ENCODE measurements at places on chromosomes 6 and 20.

GRCh38 chr6:144029452-144029851 is 21.4 kb upstream of the PLAGL1 start:
- no peak for DNase-seq

DNA sequence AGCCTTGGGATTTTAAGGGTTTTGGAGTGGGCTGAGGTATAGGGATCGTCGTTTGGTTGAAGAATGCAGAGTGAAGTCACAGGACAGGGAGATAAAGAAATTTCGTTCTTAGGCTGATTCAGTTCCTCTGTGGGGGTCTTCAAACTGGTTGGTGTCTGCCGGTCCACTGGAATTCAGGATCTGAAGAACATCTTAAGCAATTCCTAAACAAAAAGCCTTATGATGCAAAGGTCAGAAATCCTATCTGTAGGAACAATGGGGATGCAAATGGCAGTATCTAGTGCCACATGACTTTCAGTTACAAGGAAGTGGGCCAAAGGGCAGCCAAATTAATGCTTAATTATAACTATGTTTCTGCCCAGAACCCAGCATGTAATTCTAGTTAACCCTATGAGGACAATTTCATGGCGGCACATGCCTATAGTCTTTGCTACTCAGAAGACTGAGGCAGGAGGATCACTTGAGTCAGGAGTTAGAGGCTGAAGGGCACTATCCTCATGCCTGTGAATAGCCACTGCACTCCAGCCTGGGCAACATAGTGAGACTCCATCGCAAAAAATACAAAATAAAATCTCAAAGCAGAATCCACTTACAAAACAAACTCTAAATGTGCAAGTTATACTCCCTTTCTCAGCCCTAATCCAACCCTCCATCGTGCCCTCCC is 4.6 kb upstream of the SLC2A10 start:
- no peak for DNase-seq

GRCh38 chr6:106473812-106474211 is 113.3 kb downstream of the CRYBG1 start:
- DNase-seq: no peak

DNA sequence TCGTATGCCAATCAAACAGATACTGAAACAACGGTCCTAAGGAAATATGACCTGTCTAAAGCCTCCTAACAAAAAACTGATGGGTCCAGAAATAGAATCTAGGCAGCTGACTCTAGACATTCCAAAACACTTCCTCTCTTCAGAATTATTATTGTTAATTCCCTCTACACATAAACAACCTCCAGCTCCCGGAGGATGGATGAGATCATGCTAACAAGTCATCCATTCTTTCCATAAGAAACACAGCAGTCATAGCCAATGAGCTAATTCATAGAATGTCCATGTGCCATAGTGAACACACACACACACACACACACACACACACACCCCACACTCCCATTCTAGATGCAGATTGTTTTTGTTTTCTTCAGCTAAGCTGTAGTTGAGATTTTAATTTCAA is 44.3 kb downstream of the HDGFL1 start:
- DNase-seq: no peak

- no peak for DNase-seq
These were observed 12.0 kb downstream of the LMBRD1 start for GRCh38 chr6:69784595-69785377.

GRCh38 chr20:16205507-16205906 is 367.7 kb downstream of the KIF16B start:
- DNase-seq: no peak

DNA sequence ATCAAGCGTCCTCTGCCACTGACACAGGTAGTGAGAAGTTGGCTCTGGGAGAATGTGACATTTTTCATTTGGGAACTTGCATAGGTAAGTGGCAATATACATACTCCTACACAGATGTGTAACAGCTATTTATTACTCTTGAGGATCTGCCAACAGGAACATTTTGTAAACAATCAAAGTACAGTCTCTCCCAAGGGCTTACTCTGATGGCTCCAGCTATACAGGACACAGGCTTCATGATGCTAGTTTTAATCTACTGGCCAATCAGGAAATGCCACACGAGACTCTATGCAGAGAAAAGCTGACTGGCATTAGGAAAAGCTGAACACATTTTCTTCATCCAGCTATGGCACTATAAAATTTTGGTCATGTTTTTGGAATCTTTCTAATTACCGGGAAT is 57.8 kb downstream of the POPDC3 start:
- DNase-seq: no peak

GRCh38 chr20:11539450-11539849 is 378.2 kb upstream of the BTBD3 start:
- no peak for DNase-seq

- DNase-seq: no peak
These were observed 6.9 kb downstream of the NELFCD start for GRCh38 chr20:58987790-58988564.

- DNase-seq: no peak
These were observed 33.3 kb downstream of the ZC3H12D start for GRCh38 chr6:149451376-149452036.

- no peak for DNase-seq
These were observed 24.6 kb downstream of the C6orf132 start for GRCh38 chr6:42117843-42118161.

GRCh38 chr6:8940356-8940755 is 505.0 kb upstream of the SLC35B3 start:
- no peak for DNase-seq

GRCh38 chr20:58700121-58700821 is 7.7 kb downstream of the NPEPL1 start:
- DNase-seq: no peak

DNA sequence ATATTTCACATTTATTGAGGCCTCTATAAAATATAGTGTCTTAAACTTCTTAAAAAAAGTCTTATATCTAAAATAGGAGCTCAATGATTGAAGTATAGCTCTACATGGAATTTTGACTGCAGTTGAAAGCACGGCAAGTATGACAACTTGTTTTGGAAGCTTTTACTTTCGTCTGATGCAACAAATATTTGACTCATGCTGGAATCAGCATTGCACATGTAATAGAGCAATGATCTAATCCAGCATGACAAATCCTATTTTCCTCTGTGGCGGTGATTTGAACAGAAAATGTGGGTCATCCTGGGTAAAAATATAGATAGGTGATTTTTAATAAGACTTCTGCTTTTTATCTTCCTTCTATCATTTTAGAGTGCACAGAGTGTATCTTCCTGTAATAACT is 111.6 kb downstream of the TINAG start:
- no peak for DNase-seq

DNA sequence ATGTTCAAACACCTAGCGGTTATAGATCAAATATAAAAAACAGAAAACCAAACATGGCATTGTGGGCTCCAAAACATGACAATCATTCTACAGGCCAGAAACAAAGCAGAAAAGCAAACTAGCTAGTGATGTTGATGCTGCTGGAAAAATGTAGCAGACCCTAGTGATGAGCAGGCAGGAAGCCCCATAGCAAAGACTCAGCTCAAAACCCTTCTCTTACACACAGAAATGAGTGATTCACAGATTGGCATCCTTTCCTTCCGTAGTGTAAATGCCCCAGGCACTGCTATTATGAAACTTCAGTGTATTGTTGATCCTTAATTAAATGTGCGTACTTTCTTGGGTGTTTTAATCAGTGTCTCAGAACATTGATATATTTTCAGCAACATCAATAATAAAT is 425.1 kb downstream of the UTRN start:
- no peak for DNase-seq

- no peak for DNase-seq
These were observed 749.3 kb downstream of the TENT5A start for GRCh38 chr6:81003156-81003555.

DNA sequence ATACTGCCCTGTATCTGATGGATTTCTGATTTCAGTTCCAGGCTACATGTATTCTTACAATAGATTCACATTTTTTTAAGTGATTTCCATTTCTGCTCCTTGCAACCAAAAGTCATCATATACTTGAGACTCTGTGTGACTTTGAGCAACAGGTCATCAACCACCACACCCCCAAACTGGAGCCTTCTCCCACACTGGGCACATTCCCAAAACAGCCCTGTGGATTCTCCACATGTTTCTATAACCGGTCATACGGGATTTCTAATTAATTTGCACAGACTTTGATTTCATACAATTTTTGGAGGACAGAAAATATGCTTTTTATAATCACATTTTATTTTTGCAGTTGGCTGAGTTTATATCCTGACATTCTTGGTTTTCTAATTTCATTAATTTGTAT is 317.2 kb upstream of the ID4 start:
- DNase-seq: no peak

DNA sequence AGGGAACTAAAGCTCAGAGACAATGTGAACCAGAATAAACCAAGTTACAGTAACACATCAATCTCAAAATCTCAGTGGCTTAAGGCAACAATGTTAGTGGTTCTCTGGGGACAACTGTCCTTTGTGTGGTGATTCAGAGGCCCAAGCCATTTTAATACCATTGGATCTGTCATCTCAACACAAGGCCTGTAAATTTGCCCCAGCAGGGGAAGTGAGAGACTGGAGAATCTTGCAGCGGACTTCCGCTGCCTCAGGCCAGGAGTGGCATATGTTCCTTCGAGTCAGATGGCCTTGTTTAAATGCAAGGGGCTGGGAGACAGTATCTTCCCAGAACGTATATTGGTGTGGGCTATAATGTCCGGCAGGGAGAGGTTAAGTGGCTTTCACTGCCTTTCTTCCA is 126.0 kb downstream of the CD83 start:
- DNase-seq: no peak

- no peak for DNase-seq
These were observed 123.2 kb downstream of the PRND start for GRCh38 chr20:4844751-4845465.

DNA sequence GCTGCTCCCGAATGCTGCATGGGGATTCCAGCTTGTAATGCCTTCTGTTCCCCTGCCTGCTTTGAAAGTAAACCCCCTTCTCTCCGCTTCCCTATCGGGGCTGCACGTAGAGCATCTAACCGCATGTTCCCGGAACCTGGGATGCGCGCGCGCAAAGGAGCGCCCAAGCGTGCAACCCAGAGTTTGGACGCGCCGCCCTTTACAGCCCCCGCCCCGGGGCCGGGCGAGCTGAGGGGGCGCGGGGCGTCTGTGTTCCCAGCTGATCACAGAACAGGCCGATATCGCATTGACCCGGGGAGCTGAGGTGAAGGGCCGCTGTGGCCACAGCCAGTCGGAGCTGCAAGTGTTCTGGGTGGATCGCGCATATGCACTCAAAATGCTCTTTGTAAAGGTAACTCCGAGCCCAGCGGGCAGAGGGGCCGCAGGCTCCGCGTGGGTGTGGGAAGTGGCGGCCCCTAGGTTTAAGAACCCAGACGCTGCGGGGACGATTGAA is 1.4 kb downstream of the LAMP5 start:
- no peak for DNase-seq

DNA sequence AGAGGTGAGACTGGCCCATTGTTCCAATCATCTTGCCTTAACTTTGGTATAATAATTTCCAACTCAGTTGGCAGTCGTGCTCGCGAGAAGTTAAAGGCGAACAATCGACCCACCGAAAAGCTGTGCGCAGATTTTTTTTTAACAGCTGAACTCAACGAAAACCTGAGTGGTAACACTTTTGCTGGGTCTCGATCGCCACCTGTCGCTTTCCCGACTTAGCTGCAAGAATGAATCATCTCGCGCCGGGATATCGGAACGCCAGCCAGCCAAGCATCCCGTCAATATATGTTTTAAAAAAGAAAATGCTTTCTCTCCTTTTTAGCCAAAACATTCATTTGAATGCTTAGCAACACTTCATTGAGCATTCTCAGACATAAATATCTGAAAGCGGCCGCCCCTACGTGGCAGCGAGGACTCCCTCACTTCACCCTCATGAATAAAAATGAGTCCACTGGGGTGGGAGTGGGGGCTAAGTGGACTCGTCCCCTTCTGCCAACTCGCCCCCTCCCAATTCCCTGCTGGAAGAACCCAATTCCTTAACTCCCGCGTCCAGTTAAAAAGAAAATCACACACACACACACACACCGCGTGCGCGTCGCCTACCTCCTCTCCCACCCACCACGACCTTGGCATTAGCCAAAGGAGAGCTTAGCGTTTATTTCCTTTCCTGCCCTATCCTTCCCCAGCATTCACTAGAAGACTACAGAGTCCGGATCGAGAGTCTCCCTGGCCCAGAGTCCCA is 1.5 kb downstream of the COL12A1 start:
- no peak for DNase-seq

Measured in iPS DF 6.9 (cell line).